ENCODE measurements at places on chromosomes 16 and 17.

DNA sequence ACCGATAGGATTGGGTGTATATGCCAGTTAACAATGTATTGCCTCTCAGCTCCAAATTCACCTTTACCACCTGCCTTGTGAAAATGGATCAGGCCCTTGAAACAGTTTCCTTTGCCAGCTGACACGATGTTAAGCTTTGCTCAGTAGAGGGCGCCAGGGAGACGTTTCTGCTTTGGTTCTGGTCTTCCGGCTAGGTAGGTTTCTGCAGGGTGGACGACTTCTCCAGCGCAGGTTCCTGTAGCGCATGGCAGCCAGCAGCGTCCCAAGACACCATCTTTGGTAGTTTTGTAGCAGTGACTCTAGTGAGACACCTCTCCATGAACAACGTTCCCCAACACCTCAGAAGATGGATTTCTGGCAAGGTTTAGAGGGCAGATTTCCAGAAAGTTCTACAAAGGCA, 24.0 kb downstream of the SYCE1L start:
- no peak for DNase-seq

DNA sequence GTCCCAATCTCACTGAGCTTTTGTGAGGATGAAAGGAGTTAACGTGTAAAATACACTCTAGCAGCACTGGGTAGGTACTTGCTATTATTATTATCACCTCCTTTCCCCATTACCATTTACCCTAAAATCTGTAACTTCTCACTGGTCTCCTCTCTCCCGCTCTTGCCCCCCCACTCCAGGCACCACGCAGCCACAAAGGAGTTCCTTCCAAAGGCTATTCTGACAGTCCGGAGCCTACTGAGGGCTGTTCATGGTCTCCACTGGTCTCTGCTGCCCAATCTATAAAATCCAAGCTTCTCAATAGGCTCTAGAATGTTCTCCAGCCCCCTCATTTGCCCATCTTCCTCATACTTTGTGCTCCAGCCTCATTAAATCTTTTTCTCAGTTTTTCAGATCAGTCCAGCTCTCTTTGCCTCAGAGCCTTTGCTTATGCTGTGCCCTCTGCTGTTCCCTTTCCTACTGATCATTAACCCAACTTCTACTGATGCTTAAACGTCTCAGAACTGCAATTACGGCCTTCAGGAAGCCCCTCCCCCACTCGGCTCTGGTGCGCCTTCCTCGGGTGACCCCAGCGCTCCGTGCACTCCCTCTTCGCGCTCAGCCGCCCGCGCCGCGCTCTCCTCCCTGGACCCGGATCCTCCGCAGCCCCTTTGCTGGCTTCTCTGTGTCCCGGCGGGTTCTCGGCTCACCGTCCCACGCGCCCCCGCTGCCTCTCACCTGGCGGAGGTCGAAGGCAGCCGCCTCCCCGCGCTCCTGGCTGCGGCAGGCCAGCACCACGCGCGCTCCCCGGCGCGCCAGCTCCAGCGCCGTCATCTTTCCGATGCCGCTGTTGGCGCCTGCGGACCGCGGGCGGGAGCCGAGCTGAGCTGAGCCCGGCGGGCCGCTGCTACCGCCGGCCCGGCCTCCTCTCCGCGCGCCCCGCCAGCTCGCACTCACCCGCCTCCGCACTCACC, 737 bp downstream of the DHRS13 start:
- no peak for DNase-seq

- DNase-seq = no peak
These were observed 2.4 kb downstream of the GJD3 start for GRCh38 chr17:40361925-40362695.

DNA sequence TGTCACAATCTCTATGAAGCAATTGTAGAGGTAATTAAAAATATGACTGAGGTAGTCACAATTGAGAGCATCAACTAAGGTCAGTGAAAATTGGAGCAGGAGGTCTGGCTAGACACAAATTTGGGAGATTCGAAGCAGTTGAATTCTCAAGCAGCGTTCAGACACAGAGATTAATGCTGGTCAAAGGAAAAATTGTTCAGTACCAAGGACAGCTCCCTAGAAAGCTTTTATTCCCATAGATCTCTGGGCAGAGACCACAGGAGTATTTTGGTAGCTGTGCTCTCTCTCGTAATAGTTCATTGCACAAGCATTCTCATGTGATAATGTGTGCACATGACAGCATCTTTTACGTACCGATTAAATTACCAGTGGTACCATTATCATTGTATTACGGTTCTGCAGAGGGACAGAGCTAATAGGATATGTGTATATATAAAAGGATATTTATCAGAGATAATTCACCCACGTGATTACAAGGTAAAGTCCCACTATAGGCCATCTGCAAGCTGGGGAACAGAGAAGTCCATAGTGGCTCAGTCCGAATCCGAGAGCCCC, 387.5 kb upstream of the HSBP1 start:
- no peak for DNase-seq

- DNase-seq = no peak
These were observed 40.3 kb upstream of the CCNF start for GRCh38 chr16:2388875-2389433.

GRCh38 chr17:8162997-8163977, 539 bp upstream of the VAMP2 start:
- DNase-seq = peak; percentile 92

DNA sequence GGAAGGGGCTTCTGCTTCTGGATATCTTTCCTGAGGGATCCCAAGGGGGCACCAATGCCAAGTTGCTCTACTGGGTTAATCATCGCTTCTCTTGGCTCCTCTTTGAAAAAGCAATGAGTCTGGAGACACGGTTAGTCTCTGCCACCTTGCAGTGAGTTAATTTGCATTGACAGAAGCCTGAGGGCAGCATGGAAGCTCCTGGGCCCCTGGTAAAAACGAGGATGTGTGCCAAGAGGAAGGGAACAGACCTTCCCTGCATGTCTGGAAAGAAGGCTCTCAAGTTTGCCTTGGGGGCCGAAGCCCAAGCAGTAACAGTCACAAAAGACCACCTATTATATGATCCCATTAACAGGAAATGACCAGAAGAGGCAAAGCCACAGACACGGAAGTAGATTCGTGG, 86.7 kb downstream of the IRX5 start:
- no peak for DNase-seq
